Thyroid gland (tissue), 4 donors: ENCODE measurements at places on chromosomes 3 and 15. TPM values are rescaled to one million over a fixed set of nuclear protein-coding genes. Genes with fewer than 3 reads are reported as not detected.

GRCh38 chr15:85726454-85726853, 68.3 kb downstream of the KLHL25 start:
- no peak for DNase-seq
- H3K36me3 ChIP-seq, result peaks cover 60% of the 10 kb centered on the region
- H3K27ac ChIP-seq, result peak overlapping the region; percentile 45
- H3K4me3 ChIP-seq, result no peak overlapping the region
- H3K4me1 ChIP-seq, result peaks cover 45% of the 10 kb centered on the region
- H3K27me3 ChIP-seq, result no peaks in the 10 kb centered on the region

GRCh38 chr15:65085990-65086679, 9.6 kb downstream of the KBTBD13 start:
- H3K36me3 ChIP-seq, result no peaks in the 10 kb centered on the region
- H3K27me3 ChIP-seq, result no peaks in the 10 kb centered on the region

DNA sequence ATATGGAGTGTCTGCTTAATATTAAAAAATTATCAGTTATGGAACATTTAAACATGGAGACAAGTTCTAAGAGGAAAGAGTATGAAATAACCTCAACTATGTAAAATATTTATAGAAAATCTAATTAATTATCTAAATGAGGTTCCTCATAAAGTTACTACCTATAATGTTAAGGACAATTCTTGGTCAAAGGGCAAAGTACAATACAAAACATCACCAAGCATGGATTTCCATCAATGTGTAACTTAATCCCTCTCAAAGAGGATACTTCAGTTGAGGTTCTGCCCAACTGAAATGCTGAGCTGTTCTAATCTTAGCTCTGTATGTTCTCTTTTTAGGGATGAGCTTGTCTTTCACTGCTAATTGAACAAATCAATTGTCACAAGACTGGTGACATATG, 56.0 kb upstream of the CHRM5 start:
- DNase-seq, result no peak
- no peaks in the 10 kb centered on the region for H3K27me3 ChIP-seq
- no peak overlapping the region for H3K4me3 ChIP-seq

- peaks cover 54% of the 10 kb centered on the region for H3K4me1 ChIP-seq
- no peaks in the 10 kb centered on the region for H3K27me3 ChIP-seq
- H3K27ac ChIP-seq, result peak overlapping the region; percentile 74
- no peak for DNase-seq
- no peak overlapping the region for H3K4me3 ChIP-seq
- H3K36me3 ChIP-seq, result peaks cover 5% of the 10 kb centered on the region
Observed at GRCh38 chr3:14415501-14415900, 13.1 kb downstream of the SLC6A6 start.

- no peak overlapping the region for H3K27ac ChIP-seq
- no peaks in the 10 kb centered on the region for H3K36me3 ChIP-seq
- no peak for DNase-seq
- no peaks in the 10 kb centered on the region for H3K27me3 ChIP-seq
- H3K4me1 ChIP-seq, result no peaks in the 10 kb centered on the region
Observed at GRCh38 chr15:71085809-71086208, 29.5 kb upstream of the THSD4 start.

DNA sequence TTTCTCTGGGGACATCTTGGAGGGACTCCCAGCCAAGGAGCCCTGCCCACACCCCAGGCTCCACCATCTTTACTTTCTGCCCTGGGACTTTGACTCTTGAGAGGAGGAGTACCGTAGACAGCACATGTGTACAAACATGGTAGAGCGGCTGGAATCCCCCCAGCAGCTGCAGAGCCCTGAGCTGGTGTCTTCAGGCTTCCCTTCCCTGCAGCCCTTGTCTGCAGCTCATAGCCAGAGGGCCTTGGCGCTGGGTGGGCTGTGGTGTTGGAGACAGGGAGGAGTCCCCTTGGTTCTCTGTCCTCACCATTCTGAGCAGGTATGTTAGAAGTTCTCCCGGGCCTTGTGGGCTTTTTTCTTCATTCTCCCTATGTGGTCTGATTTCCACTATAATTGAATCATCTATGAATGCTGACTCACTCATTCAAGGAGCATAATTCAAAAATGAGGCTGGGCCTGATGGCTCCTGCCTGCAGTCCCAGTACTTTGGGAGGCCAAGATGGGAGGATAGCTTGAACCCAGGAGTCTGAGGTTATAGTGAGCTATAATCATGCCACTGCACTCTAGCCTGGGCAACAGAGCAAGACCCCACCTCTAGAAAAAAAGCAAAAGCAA, 97.8 kb upstream of the MEF2A start:
- no peaks in the 10 kb centered on the region for H3K36me3 ChIP-seq
- no peak overlapping the region for H3K27ac ChIP-seq
- no peaks in the 10 kb centered on the region for H3K4me1 ChIP-seq
- H3K27me3 ChIP-seq, result no peaks in the 10 kb centered on the region
- no peak for DNase-seq
- H3K4me3 ChIP-seq, result no peak overlapping the region

GRCh38 chr3:120088622-120089021, 5.6 kb downstream of the GSK3B start:
- DNase-seq, result no peak
- H3K4me3 ChIP-seq, result no peak overlapping the region
- H3K4me1 ChIP-seq, result peaks cover 16% of the 10 kb centered on the region

DNA sequence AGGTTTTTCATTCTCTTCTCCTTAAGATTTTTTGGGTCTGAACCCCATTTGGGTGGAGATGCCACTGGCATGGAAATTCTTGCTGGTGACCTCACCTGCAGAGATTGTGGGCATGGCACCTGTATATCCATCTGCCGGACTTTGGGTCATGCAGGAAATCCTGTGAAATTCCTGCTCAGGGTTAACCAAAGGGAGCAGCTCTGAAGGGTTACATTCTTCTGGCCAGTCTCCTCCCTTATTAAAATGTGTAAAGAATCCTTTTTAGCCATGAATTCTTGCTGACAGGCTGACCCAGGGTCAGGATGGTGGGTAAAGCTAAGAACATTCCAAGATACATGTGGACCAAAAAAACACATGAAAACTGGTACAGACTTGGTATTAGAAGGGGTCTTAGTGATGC, 27.4 kb downstream of the ARHGEF26 start:
- no peaks in the 10 kb centered on the region for H3K36me3 ChIP-seq
- no peak overlapping the region for H3K27ac ChIP-seq
- no peaks in the 10 kb centered on the region for H3K4me1 ChIP-seq
- H3K4me3 ChIP-seq, result no peak overlapping the region

DNA sequence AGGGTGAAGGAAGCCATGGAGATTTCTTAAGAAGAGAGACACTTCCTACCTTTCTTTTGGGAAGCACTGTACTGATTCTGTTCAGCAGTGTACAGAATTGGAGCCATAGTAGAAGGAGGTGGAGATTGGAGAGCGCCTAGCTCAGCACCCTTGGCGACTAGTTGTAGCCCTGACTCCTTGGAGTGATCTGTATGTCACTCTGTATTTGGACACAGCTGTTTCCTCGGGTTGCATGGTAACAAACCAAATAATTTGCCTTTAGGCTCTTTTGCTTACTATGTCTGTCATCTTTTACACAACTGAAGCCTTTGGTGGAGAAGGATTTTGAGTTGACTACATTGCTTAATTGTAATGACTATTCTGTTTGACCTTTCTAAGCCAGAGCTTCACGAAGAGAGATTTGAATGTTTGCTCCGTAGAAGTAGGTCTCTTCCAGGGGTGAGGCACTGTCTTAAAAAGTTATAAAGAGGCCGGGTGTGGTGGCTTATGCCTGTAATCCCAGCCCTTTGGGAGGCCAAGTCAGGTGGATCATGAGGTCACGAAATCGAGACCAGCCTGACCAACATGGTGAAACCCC, 77.1 kb downstream of the AKAP13 start:
- H3K27ac ChIP-seq, result no peak overlapping the region
- H3K27me3 ChIP-seq, result no peaks in the 10 kb centered on the region
- H3K4me1 ChIP-seq, result peaks cover 5% of the 10 kb centered on the region
- H3K4me3 ChIP-seq, result no peak overlapping the region
- DNase-seq, result no peak

DNA sequence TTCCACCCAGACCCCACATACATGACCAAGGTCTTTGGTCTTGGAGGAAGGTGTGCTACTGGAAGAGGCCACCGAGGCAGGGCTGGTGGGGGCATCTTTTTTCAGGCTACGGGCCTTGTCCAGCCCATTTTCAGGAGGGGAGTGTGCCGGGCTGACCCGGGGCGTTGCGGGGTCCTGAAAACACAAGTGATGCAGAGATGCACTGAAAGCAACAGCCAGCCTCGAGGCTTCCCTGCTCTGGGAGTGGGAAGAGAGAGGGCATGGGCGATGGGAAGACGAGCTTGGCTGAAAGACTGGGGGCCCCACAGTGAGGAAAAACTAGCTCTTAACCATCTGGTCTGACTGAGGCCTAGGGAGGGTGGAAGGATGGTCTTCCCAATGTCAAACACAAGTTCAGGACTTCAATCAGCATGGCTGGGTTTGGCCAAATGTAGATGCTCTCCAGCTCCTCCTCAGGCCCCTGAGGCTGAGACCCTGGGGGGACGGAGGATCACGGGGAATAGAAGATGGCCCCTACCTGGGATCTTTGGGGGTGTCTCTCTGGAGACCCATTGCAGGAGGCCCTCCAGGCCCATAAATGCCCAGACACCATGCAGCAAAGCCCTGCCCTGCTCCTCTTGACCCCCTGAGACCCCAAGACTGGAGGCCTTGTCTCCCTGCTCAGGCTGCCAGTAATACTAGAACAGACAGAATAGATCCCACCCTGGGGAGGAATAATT, 38.9 kb downstream of the TLE3 start:
- no peaks in the 10 kb centered on the region for H3K27me3 ChIP-seq
- H3K4me3 ChIP-seq, result no peak overlapping the region
- no peak overlapping the region for H3K27ac ChIP-seq

DNA sequence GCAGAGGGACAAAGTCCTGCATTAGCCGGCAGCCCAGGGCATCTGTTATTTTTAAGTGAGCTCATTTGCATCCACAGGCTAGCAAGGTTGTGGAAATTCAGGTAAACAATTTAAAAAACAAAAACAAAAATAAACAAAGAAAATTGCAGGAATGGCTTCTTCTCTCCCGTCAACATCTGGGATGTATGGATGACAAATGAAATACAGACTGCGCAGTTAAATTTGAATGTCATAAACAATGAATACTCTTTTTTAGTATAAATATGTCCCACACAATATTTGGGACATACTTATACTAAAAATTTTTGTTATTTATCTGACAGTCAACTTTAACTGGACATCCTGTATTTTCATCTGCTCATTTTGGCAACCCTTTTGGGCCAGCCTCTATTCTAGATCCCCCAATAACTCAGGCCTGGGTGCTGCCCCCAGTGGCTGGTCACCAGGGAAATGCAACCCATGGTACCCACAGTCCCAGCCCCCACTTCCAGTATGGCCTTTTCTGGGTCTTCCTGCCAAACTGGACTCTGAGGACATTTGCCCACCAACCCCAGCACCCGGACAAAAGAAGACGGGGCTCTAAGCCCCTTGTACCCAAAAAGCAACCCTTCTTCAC, 12.7 kb downstream of the GRM2 start:
- no peak for DNase-seq
- H3K4me1 ChIP-seq, result no peaks in the 10 kb centered on the region
- no peak overlapping the region for H3K4me3 ChIP-seq
- no peaks in the 10 kb centered on the region for H3K36me3 ChIP-seq

DNA sequence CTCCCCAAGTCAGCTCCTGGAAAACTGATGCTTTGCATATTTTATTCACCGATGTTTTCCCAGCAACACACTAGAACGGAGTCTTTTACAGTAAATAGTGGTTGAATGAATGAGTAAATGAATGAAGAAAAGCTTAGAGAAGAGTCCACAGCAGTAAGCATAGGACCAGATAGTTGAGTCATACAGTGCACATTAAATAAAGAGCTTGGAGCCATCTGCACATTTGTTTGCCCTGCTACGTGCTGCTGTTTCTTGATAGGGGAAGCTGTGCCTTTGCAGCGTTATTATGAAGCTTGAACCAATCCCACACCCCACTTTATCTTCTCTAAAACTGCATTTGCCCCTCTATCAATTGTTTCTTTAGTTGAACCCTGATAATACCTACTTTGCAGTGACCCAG, 1.2 kb downstream of the FAM98B start:
- peak overlapping the region; percentile 74 for H3K4me3 ChIP-seq
- H3K27ac ChIP-seq, result no peak overlapping the region
- H3K4me1 ChIP-seq, result peaks cover 7% of the 10 kb centered on the region

DNA sequence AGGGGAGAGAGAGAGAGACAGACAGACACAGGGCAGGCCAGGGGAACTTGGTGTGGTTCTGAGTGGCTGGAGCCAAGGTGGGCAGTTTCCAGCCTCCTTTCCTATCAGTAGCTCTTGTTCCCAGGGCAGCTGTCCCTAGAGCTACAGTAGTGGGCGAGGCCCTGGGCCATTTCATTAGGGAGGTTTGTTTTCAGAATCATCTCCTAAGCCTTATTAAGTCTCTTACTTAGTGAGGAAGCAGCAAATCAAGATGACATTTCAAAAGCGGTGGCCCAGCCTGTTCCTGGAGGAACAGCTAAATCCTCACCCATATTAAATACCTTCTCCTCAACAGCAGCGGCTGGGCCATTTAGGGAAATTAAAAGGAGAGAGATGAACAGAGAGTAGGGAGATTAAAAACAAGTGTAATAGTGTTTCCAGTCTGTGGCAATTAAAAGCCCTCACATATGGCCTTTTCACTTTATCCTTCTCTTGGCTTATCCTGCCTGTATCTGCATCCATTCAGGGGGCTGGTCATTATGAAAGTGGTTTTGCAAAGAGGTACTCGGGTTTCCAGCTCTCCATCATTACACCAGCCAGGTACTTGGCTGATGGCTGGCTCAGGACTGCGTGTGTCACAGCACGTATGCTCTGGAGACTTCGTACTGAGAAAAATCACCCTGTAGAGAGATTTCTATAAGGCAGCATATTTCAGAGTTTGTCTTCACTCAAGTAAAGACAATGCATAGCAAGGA, 91.9 kb upstream of the PRR23C start:
- H3K4me1 ChIP-seq, result no peaks in the 10 kb centered on the region
- no peaks in the 10 kb centered on the region for H3K36me3 ChIP-seq
- H3K27me3 ChIP-seq, result no peaks in the 10 kb centered on the region
- DNase-seq, result no peak
- H3K4me3 ChIP-seq, result no peak overlapping the region

GRCh38 chr3:100114413-100115030, at the start of gene FILIP1L:
TSS of gene FILIP1L (minus strand) at chr3:100114501.
- no peak for DNase-seq
- H3K4me1 ChIP-seq, result no peaks in the 10 kb centered on the region
- no peak within 1 kb of the TSS for H3K27ac ChIP-seq
- H3K36me3 ChIP-seq, result no peaks in the 10 kb centered on the region
- no peak within 1 kb of the TSS for H3K4me3 ChIP-seq

GRCh38 chr3:15312550-15312949, 19.8 kb downstream of the SH3BP5 start:
- no peaks in the 10 kb centered on the region for H3K36me3 ChIP-seq
- no peak overlapping the region for H3K4me3 ChIP-seq
- H3K27me3 ChIP-seq, result no peaks in the 10 kb centered on the region
- H3K27ac ChIP-seq, result peak overlapping the region; percentile 90

The STAB1 gene
- 31.8 TPM for total RNA-seq

The CRTC3 gene
- total RNA-seq, result 64.6 TPM

The CHST14 gene
- total RNA-seq, result 22.6 TPM

The EXD1 gene
- 0.13 TPM for total RNA-seq

The DAPK2 gene
- total RNA-seq, result 55.4 TPM

The XCR1 gene
- total RNA-seq, result not detected

The PRICKLE2 gene
- 28.8 TPM for total RNA-seq
